T-helper 2 cell treated with Interferon-gamma antibody and Interleukin-4, amounts not matched to agents 5 μg/mL and 100 μg/mL, for 36 hours (primary cell): ENCODE measurements at places on chromosomes 6 and 20.
A peak's percentile ranks its signal among the peaks of the same experiment; 100 is the strongest.

DNA sequence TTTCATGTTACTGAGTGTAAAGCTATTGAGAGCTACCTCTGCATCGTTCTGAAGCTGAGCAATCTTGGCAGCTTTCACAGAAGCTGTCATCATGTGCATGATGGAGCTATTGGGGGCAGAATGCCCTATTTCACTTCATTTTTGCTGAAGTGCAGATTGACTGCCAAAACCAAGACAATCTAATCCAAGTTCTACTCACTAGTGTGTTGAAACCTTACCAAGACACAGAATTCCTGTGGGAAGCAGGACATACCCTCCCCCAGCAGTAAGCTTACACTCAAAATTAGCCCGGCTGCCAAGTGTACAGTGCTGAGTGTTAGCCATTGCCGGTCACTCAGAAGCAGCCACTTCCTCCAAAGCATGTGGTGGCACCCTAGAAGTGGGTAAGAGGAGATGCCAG, 177.3 kb upstream of the TENT5A start:
- no peak for DNase-seq

GRCh38 chr6:148708707-148709106, 38.1 kb upstream of the UST start:
- no peak for DNase-seq

- no peak for DNase-seq
These were observed 506.7 kb downstream of the KIF16B start for GRCh38 chr20:16066571-16066970.

DNA sequence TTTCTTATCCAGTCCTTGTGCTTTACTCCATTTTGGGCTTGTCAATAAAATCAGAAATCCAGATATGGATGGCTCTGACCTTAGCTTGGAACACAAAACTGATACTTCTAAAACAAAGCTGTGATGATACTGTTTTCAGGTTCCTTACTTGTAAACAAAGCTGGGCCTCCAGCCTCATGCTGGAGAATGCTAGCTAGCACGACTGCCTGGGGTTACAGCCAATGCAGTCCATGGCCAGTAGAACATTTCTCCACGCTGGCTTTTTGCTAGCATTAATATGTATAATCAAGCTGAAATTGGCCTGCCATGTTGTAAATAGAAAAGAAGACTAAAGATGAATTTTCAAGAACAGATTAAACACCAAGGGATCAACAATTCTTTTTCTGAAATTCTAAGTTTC, 63.9 kb downstream of the MTHFD1L start:
- no peak for DNase-seq

DNA sequence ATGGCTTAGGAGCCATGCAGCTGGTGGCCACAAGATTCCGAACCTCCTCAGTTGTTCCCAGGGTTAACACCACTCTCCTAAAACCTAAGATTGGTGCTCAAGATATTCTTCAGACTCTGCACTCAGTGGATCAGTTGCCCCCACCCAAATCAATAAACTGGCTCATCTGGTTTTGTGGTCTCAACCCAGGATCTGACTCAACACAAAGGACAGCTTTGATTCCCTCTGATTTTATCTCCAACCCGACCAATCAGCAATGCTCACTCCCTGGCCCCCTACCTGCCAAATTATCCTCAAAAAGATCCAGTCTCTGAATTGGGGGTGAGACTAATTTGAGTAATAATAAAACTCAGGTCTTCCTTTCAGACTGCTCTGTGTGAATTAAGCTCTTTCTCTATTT, 137.5 kb downstream of the EYS start:
- no peak for DNase-seq

GRCh38 chr20:7741866-7742265, 198.4 kb downstream of the HAO1 start:
- DNase-seq: no peak

DNA sequence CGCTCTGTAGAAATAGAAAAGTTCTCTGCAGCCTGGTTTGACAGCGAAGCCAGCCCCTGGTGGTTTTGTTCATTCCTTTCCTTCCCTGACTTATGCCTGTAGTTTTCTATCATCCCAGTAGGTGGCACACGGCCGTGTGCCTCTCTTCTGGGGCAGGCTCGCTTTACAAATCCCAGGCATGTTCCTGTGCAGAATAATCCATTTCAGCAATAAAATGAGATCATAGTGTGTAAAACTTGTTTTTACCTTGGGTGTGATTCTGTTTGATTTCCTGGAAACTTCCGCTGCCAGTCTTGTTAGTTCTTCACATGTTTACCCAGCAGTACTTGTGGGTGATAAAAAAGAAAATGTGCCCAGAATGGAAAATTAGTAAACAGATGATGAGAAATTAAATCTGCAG, 7.4 kb upstream of the INSM1 start:
- DNase-seq: peak; percentile 25

- DNase-seq: no peak
These were observed 4.2 kb downstream of the TPD52L1 start for GRCh38 chr6:125157725-125158124.

DNA sequence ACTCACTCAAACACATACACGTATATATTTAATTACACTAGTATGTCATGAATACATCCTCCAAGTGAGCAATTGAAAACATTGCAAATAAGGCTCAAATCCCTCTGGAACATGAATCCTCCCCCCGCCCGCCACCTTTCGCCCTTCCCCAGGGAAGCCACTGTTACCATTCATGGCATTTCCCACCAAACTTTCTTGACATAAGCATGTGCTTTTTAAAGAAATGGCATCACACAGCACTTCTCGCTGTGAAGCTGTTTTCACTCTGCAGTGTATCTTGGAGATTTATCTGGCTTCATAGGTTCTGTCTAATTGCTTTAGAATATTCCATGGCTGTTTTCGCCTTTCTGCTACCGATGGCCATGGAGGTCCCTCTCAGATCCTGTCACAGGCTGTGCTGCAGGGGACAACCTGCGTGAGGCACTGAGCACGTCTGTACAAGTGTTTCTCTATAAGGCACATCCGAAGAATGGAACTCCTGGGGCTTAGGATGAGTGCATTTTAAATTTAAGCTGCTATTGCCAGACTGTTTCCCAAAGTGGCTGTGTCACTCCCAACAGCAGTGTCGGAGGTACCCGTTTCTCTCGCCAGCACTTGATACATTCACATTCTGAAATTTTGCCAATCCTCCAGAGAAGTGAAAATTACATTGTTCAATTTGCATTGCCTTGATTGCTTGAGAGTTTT, 22.2 kb upstream of the PHACTR3 start:
- no peak for DNase-seq

DNA sequence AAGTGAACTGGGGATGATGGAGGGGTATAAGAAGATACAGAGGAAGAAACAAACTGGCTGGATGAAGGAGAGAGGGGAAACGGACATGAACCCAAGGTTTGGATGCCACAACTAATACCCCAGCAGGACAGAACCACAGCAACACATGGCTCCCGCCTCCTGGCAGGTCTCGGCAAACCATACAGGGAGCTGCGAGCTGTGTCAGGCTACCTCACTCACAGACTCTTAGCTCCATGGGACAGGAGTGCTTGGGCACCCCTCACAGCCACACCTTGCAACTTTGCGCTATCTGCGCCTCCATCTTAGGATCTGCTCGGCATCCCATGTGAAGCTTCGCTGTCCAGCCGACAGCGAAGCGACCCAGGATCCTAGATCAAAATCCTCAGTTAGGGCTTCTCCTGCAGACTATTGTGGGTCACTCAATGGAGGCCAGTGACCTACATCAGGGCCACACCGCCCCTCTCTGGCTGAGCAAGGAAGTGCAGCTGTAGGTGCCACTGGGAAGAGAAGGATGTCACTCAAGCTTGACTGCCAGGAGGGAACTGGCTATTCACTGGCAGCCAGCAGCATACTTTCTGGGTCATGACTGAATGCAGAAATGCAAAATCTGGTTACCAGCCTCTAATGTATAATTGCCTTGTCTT, 174.4 kb upstream of the RIN2 start:
- DNase-seq: peak; percentile 28

- DNase-seq: no peak
These were observed 151.1 kb upstream of the JAG1 start for GRCh38 chr20:10824750-10825500.

DNA sequence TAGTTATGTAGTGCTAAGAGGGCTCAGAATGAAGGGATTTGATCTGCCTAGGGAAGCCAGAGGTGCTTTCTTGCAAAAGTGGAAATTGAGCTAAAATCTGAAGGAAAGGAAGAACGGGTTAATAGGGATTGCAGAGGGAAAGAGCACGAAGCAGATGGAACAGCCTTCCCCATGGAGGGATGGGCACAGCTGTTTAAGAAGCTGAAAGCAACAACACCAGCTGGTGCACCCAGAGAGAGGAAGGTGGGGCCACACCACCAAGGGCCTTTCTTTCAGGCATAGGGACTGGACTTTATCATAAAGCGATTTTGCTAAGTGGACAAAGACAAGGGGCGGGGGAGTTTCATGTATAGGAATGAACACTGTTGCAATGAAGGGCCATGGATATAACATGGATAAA, 65.8 kb upstream of the SNRPB2 start:
- no peak for DNase-seq

DNA sequence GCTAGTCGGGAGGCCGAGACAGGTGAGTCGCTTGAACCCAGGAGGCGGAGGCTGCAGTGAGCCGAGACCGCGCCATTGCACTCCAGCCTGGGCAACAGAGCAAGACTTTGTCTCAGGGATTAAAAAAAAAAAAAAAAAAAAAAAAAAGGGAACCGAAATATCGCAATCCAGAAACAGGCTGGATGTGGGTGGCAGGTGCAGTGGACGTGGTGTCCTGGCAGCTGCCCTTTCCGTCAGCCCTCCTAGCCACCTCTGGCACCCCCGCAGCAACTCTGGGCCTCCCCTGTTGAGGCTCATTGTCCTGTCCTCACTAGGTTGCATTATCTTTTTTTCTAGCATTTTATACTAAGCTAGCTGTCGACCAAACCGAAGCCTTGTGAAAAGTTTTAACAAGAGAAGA, 113.5 kb downstream of the DTNBP1 start:
- no peak for DNase-seq

DNA sequence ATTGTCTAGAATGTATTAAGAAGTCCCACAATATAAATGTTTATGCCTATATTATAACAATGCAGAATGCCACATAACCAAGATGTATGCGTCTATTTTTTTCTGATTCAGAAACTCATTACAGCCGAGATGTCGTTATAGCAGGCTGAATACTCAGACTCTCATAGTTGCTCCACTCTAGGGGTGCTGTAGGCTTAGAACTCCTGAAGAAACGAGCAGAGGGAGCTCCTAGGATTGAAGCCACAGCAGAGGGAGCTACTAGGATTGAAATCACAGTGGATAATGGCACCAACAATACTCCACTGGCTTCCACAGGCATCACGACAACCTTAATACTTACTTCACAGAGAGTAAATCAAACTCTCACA, 208.9 kb downstream of the KIF16B start:
- DNase-seq: no peak

GRCh38 chr6:113636357-113636824, 220.8 kb upstream of the MARCKS start:
- DNase-seq: no peak

DNA sequence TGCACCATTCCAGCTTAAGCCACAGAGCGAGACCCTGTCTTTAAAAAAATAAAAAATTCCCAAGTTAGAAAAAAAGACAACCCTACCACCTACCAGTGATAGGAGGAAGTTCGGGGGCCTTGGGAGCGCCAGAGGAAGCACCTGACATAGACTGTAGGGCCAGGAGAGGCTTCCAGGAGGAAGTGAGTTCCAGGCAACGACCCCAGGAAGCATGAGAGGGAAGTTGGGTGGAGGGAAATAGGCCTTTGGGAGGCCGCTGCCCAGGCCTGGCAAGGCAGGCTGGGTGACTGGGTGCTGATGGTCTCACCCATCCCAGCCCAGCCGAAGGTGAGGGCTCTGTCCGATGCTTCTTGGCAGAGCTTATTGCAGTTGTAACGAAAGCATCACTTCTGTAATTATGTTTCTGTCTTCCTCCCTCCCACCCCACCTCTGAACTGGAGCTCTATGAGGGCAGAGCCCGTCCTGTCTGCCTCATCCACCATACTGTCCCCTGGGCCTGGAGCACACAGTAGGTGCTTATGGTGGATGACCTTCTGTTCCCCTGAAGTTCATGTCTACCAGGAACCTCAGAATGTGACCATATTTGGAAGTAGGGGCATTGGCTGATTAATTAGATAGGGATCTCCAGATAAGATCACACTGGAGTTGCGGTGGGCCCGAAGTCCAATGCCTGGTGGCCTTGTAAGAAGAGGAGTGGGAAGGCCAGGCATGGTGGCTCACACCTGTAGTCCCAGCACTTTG, 54.1 kb downstream of the UBE2V1 start:
- DNase-seq: no peak

DNA sequence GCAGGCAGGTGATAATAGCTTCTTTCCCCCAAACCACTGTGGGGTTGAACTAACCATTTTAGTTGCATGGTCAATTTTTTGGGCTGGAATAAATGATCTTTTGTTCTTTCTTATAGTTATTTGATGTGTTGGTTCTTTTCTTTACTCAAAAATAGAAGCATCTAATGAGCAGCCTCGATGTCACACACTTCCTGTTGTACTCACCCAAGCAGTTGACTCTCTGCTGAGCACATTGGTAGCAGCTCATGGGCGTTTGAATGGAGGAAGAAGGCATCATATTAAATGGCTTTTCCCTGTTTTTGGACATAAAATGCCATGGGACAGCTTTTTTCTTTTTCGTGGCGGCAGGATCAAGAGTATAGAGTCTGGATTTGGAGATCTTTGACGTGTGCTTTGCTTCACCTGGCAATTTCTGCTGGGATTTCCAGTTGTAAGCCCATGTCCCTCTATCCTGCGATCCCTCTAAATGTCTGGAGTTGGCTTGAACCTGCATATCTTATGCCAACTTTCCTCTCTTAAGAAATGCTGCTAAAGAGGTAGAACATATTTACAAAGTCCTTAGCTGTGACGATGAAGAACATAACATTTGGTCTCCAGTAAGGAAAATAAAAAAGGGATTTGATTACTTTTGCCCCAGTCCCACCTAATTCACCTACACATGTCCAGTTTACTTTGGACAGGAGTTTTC, 268.3 kb downstream of the PRL start:
- no peak for DNase-seq

GRCh38 chr20:9578594-9578993, 64.2 kb downstream of the LAMP5 start:
- no peak for DNase-seq

GRCh38 chr20:47292581-47292980, 63.9 kb downstream of the ZMYND8 start:
- DNase-seq: no peak

DNA sequence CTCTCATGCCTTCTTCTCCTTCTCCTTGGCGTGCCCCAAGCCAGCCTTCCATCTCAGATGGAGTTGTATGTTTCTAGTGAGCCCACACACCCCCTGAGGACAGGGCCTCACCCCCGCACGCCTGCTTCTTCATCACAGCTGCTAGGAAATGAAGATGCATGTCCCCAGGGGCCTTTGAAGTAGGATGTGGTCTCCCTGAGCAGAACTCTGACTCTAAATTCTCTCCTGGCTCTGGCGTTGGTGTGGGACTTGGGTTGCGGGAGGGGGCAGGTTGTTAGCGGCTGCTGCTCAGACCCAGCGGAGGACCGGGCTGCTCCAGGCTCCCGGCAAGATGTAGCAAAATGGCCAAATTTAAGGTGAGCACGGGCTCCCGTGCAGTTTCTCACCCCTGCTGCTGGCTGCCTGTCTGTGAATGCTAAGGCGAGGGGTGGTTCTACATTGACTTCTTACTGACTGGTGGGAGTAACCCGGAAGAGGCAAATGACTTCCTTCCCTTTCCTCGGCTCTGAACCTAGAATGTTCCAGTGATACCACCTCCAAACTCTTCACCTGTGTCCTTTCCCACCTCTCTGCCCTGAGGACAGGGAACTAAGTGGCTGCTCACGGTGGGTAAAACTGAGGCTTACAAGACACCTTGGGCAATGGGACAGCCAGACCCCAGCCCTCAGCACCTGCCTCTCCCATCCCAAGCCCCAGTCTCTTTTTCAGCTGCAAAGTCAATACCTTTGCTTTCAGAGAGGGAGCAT, 8.8 kb downstream of the SYNJ2 start:
- DNase-seq: no peak

GRCh38 chr6:68653074-68653705, 18.1 kb downstream of the ADGRB3 start:
- DNase-seq: no peak
